ENCODE measurements at places on chromosomes 5 and 9.
A peak's percentile ranks its signal among the peaks of the same experiment; 100 is the strongest.

GRCh38 chr9:96100385-96101300 lies 201.3 kb downstream of the HSD17B3 start:
- no peak for DNase-seq

- no peak for DNase-seq
These were observed 36.4 kb downstream of the PWWP2A start for GRCh38 chr5:160082614-160083500.

GRCh38 chr9:124312290-124313265 lies 54.8 kb downstream of the NEK6 start:
- no peak for DNase-seq

DNA sequence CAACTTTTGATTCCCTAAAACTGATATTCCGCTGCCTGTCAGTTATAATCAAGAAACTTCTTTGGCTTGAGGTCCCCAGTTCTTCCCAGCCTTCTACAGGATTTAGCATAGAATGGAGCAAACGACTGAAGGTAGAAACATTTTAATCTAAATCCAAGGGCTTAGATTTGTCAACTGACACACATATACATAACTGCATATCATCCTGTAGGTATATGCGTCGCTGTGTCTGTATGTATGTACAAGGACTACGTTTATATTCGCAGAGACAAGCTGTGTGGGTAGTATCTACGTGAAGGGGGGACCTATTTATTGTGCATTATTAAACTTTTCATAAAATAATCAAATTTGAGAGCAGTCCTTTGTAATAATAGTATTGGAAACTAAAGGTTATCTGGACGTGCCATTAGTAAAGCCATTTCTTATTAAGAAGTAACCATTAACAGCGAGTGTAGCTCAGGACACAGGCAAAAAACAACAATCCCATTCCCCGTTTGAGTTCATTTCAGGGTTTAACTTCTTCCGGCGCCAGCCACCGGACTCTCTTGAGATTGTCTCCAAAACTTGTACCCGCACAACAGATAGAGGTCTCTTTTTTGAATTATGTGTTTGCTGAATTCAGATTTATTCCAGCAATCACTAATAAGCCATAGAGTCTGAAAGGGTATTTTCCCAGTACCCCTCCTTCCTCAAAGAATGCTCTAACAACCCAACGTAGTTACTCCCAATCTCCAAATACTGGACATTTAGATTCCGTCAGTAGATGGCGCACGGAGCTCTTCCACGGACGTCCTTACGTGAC lies 2.1 kb upstream of the MLLT3 start:
- peak; percentile 63 for DNase-seq

DNA sequence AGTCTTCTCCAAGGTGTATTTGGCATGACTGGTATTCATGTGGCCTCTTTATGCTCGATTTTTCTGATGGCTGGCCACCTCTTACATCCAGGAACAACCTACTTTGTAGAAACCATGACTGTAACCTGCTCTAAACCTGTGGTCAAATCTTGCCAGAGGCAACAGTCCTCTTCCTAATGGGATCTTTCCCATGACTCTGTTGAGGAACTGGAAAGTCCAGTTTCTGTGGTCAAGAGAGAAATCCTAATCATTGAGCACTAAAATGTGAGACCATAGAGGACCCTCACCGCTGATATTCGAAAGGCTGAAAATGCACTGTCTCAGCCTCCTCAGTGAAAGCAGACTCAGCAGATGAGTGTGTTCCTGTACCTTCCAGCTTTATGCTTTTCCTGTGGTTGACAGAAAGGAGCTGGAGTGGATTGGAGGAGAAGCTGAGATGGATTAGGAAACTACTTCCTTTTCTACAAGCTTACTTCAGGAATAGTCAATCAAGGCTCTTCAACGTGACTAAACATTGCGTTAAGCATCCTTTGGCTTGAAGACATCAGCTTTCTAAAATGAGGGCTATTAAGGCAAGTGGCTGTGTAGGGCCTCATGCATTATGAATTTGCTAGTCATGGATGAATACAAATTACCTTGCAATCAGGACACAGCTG lies 69.7 kb upstream of the DAPK1 start:
- no peak for DNase-seq

DNA sequence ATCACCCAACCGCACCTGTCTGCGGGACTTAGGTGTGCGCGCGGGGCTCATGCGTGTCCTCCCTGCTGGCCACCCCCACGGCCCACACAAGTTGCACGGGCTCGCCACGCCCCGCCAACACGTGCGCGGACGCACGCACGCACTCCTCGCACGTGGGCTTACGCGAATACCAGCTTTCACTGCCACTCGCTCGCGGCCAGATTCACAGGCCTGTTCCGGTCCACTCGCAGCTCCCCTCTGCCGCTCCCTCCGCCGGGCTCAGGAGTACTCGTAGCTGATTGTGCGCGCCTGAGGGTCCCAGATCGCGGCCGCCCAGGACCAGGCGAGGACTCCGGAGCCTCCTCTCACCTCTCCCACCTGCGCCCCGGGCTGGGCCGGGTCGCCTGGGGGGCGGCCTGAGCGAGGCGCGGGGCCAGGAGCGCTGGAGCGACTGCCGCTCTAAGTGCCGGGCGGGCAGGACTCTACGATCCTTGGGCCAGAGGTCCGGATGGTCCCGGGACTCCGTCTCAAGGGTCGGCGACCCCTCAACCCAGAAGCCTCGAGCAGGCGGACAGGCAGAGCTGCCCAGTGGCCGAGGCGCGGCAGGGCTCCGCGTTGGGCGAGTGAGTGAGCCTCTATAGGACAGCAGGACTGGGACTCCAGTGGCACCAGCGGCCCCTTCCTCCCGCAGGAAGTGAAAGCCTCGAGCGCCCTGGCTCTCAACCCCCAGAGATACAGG lies 3.4 kb downstream of the PCDHGC5 start:
- no peak for DNase-seq

- DNase-seq = no peak
These were observed 72.1 kb downstream of the ADRB2 start for GRCh38 chr5:148898413-148899075.

GRCh38 chr5:69042915-69043654 lies 50.7 kb upstream of the SLC30A5 start:
- peak; percentile 76 for DNase-seq

GRCh38 chr9:6355728-6356127 lies 27.6 kb downstream of the TPD52L3 start:
- no peak for DNase-seq

DNA sequence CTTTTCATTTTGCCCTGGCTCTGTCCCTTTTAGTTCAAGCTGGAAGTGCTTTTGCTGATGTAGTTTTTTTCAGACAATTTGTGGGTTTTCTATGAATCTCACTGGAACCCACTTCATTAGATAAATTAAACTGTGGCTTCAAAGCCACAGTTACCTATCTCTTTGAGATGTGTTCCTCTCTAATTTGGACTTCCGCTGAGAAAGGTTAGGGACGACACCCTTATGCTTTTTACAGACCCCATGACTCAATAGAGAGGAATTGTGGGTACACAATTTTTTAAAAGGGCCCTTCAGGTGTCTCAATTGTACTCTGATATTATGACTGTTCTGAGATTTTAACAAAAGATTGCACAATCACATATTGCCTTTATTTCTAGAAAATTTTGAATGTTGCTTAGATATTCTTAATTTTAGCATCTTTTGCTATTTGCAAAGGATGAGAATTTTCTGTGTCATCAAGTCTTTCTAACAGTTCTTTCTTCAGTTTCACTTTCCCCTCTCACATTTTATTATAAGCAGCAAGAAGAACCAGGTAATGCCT lies 110.6 kb downstream of the GADD45G start:
- no peak for DNase-seq

- no peak for DNase-seq
These were observed 219.5 kb downstream of the NXNL2 start for GRCh38 chr9:88754452-88754851.

GRCh38 chr9:70485273-70485858 lies 70.9 kb upstream of the KLF9 start:
- no peak for DNase-seq

All from NCI-H2171 treated with DMSO at 0.1 percent for 48 hours (cell line).